Stimulated activated CD8-positive, alpha-beta memory T cell treated with anti-CD3 and anti-CD28 coated beads, Interleukin-2, amount 100 ng/mL, for 48 hours (primary cell): ENCODE measurements at places on chromosomes 3 and 15.

GRCh38 chr3:70988111-70988510, 595.4 kb downstream of the FOXP1 start:
- no peak for DNase-seq

DNA sequence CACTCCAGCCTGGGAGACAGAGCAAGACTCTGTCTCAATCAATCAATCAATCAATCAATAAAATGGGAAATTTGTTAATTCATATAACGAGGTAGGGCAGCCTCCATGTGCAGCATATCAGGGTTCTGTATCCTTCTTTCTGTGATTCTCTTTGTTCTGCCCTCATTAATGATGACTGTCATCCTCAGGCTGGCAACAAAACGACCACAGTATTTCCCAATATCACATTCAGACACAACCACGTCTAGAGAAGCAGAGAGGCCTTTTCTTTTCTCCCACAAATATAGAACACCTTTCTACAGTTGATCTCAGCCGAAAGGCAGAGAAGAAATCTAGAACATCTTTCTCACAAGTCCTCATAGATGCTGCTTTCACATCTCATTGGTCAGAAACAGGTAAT, 11.2 kb downstream of the CEP19 start:
- DNase-seq, result no peak

DNA sequence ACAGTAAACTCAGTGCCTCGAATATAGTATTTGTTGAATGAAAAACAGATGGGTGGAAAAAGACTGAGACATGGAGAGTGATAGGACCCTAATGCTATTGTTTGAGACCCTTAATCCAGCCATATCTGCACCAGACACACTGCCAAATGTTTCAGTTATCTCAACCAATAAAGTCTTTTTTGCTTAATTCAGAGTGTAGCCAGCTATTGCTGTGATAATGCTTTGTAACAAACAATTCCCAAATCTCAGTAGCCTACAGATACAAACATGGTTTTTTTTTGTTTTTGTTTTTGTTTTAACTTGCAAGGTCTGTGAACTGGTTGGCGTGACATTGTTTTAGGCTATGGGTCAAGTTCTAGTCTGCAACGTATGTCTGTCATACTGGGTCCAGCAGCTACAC, 17.0 kb upstream of the BCL2A1 start:
- no peak for DNase-seq

DNA sequence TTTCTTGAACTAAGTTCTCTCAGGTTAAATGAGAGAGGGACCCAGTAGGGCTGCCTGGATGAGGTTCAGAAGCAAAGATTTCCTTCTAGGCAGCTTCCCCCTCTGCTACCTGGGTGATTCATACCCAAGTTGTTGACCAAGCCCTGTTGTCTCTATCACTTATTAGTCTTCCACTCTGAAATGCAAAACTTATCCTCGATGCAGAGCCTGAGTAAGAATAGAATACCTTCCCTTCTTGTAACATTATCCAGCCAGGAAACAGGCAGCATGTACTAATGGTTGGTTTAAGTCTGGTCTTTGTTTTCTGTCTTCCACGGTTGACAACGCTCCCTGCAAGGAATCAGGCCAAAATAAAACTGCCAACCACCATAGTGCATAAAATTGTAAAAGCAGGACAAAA, 377.3 kb downstream of the MECOM start:
- no peak for DNase-seq

DNA sequence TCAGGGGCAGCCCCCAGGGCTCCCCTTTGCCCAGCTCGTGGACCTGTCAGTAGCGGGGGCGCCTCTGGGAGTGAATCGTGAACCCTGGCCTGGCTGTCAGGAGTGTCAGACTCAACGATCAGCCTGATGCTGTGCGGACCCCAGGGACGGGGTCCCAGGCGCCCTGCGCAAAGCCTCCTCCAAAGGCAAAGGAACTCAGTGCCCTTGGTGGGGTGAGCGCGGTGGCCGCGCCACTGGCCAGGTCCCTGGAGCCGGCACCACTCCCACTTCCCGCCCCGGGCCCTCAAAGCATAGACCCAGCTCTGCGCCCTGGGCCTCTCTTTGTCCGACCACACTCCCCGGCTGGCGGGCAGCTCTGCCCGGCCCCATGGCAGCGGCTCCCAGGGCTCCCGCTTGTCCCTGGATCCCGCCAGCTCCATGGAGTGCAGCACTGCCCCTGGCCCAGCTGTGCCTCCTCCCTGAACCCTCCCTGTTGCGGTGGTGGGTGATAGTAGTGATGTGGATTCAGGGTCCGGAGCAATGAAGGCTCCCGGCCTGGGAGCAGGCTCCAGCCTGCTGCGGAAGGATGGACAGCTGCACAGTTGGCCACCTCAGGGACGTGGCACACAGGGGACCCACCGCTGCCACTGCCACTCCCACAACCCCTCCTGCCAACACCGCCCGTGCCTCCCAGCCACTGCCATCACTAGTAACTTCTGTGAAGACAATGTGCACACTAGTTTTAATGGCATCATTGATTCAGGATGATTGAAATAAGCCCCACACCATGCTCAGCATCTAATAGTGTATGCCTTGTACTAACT, 263.8 kb downstream of the ZBBX start:
- DNase-seq, result no peak

DNA sequence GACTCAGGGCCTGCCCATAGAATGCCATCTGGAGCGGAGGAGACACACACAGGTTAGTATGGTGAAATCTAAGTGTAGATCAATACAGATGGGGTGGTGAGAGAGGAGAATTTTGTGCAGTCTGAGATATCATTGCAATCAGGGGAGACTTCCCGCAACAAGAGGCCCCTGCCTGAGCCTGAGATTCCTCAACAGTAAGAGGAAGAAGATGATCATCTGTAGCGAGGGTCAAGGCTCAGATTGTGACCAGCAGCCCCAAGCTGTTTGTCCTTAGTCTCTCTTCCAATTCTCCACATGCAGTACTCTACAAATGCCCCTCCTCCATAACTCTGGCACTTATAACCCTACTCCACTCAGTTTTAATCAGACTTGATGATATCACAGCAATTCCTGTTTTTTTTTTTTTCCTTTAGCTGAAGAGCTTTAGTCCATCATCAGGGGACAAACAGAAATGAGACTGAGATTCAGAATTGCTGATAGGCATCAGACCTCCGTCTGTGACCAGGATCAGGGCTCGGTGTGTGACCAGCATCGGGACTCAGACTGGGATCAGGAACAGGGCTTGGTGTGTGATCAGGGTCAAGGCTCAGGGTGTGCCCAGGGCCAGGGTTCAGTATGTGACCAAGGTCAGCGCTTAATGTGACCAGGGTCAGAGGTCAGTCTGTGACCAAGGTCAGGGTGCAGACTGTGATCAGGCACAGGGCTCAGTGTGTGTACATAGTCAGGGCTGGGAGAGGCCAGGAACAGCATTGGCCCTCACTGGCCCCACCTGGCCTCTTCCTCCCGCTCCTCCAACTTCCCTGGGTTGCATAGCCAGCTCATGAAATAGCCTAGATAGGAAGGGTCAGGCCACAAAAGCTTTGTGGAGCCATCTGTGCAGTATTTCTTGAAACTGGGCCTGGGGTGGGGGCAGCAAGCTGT, 14.1 kb downstream of the LOXL1 start:
- DNase-seq, result no peak
